ENCODE measurements at places on chromosomes 6 and 20. TPM values are rescaled to one million over a fixed set of nuclear protein-coding genes. Genes with fewer than 3 reads are reported as not detected.

DNA sequence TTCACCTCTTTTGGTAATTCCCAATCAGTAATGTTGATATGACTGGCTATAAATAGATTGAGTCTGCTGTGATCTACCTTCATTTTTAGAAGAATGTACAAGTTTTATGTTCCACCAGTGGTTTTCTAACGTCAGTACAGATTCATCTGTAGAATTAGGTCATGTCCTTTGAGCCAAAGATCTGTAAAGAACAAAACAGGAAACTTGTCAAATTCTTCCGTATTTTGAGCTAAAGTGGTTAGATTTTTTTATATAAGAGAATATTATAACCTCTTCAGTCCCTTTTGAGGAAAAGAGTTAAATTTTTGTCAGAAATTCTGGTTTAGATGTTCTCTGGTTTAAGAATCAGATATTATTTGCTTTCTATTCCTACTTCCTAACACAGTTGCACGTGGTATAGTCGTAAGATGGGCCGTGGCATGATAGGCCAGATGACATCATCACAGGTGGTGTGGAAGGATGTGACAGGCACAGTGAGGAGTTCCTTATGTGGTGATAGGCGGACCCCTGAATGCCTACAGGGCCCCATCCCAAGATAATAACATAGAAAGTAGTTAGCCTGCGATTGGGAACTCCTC lies 62.3 kb downstream of the SNX9 start:
- no peak overlapping the region for H3K4me3 ChIP-seq
- no peak for DNase-seq
- H3K36me3 ChIP-seq: peaks cover 4% of the 10 kb centered on the region
- no peak overlapping the region for H3K27ac ChIP-seq
- H3K4me1 ChIP-seq: no peaks in the 10 kb centered on the region
- H3K27me3 ChIP-seq: no peaks in the 10 kb centered on the region

GRCh38 chr6:154606457-154606856 lies 96.0 kb upstream of the CNKSR3 start:
- no peaks in the 10 kb centered on the region for H3K36me3 ChIP-seq
- H3K27me3 ChIP-seq: no peaks in the 10 kb centered on the region
- no peak overlapping the region for H3K4me3 ChIP-seq

- no peaks in the 10 kb centered on the region for H3K27me3 ChIP-seq
- H3K27ac ChIP-seq: no peak overlapping the region
- no peaks in the 10 kb centered on the region for H3K4me1 ChIP-seq
- H3K36me3 ChIP-seq: no peaks in the 10 kb centered on the region
- DNase-seq: no peak
Measured at GRCh38 chr20:20608641-20609040, 103.8 kb downstream of the RALGAPA2 start.

The DSN1 gene
- 7.1 TPM for total RNA-seq

DNA sequence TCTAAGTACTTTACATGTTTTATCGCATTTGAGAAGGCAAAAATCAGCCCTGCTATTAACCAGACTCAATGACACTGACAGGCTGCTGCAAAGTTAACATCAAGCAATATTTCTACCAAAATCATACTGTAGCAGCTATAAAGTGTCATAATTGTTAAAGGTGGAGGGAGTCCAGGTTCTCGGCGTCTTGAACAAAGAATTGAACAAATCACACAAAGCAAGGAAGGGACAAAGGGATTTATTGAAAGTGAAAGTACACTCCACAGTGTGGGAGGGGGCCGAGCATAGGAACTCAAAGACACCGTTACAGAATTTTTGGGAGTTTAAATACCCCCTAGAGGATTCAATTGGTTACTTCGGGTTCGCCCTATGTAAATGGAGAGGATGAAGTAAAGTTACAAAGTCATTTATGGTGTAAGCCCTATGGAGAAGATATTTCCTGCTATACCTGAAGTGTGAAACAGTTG lies 12.9 kb upstream of the ZNF391 start:
- no peak overlapping the region for H3K27ac ChIP-seq
- no peaks in the 10 kb centered on the region for H3K27me3 ChIP-seq
- H3K36me3 ChIP-seq: no peaks in the 10 kb centered on the region
- peak overlapping the region; percentile 90 for H3K4me3 ChIP-seq

GRCh38 chr6:163731215-163732013 lies 316.9 kb downstream of the QKI start:
- H3K36me3 ChIP-seq: no peaks in the 10 kb centered on the region
- no peaks in the 10 kb centered on the region for H3K4me1 ChIP-seq
- H3K4me3 ChIP-seq: no peak overlapping the region

- H3K4me3 ChIP-seq: no peak overlapping the region
- no peaks in the 10 kb centered on the region for H3K36me3 ChIP-seq
- no peak overlapping the region for H3K27ac ChIP-seq
- no peaks in the 10 kb centered on the region for H3K27me3 ChIP-seq
- no peak for DNase-seq
Measured at GRCh38 chr6:7112741-7113313, 5.1 kb downstream of the RREB1 start.

- no peaks in the 10 kb centered on the region for H3K27me3 ChIP-seq
Measured at GRCh38 chr6:62039605-62040004, 246.4 kb downstream of the KHDRBS2 start.

- H3K4me1 ChIP-seq: no peaks in the 10 kb centered on the region
- no peak overlapping the region for H3K4me3 ChIP-seq
- no peak for DNase-seq
- H3K27ac ChIP-seq: no peak overlapping the region
Measured at GRCh38 chr6:96795481-96795880, 41.8 kb downstream of the GPR63 start.

DNA sequence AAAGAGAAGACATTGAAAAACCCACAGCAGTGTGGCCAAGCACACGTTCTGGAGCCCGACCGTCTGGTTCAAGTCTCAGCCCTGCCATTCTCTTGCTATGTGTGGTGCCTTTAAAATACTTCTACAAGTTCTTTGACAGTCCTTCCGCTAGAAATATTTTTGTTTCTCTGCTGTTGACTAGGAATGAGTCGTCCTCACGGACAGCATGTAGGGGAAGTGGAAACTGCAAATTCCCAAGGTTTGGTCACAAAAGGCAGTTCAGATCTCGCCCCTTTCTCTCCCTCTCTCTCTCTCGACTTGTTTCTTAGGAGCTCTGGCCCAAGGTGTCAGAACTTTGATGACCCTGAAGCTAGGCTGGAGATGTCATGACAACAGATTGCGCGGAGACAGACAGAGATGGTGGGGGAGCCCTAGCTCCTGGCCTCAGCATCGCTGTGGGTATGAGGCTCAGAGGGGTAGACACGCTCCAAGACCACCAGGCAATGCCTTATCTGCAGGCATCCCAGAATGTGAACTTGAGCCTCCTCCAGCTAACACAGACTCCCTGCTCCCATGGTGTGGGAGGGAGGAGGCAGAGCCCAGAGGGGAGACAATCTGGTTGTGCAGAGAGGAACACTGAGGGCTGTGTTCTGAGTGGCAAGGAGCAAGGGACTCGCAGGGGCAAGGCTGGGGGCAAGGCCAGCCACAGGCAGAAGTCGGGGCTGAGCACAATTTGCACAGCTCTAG lies 368.9 kb upstream of the SULF2 start:
- H3K27me3 ChIP-seq: no peaks in the 10 kb centered on the region
- H3K36me3 ChIP-seq: no peaks in the 10 kb centered on the region
- H3K27ac ChIP-seq: no peak overlapping the region
- no peak for DNase-seq
- H3K4me3 ChIP-seq: no peak overlapping the region

- H3K27me3 ChIP-seq: no peaks in the 10 kb centered on the region
- H3K4me1 ChIP-seq: no peaks in the 10 kb centered on the region
- no peak overlapping the region for H3K4me3 ChIP-seq
- H3K27ac ChIP-seq: no peak overlapping the region
Measured at GRCh38 chr6:26230351-26230750, 134.6 kb upstream of the BTN3A2 start.

The FGD2 gene
- 33.9 TPM for total RNA-seq

GRCh38 chr20:33030569-33030968 lies 879 bp upstream of the BPIFB6 start:
- no peak overlapping the region for H3K4me3 ChIP-seq
- no peaks in the 10 kb centered on the region for H3K4me1 ChIP-seq
- H3K27ac ChIP-seq: no peak overlapping the region
- no peak for DNase-seq
- H3K36me3 ChIP-seq: no peaks in the 10 kb centered on the region

DNA sequence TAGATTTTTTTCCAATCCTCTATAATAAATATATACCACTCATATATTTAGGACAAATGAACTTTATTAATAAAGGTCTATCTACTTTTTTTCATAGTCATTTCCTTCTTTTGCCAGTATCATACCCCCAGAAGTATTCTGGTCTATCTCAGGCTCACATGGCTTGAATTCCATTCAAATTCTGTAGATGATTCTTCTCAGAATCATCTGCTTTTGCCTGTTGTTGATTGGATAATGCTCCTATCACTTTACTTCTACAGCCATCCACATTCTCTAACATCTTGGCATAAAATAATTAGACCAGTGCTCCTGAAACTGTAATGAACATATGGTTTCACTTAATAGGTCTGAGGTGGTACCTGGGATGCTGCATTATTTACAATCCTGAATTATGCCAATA lies 121.2 kb downstream of the GFRAL start:
- no peaks in the 10 kb centered on the region for H3K36me3 ChIP-seq
- no peaks in the 10 kb centered on the region for H3K4me1 ChIP-seq
- DNase-seq: no peak
- H3K27me3 ChIP-seq: no peaks in the 10 kb centered on the region
- no peak overlapping the region for H3K4me3 ChIP-seq
- no peak overlapping the region for H3K27ac ChIP-seq

DNA sequence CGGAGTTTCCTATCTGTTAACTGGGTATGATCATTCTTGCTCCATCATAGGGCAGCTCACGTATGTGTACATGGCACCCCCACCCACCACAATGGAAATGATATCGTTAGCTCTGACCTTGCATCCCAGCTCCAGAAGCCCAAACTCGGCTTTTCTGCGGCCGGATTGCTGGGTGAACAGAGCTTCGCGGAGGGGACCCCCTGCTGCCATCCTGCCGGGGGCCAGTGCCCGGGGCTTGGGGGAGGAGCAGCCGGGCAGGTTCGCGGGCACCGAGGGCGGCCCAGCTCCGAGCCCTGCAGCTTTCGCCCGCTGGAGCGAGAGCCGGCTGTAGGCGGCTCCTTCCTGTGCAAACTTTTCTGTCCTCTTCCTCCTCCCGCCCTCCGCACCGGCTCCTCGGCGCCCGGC lies 24.9 kb upstream of the FUCA2 start:
- H3K36me3 ChIP-seq: no peaks in the 10 kb centered on the region
- H3K4me1 ChIP-seq: no peaks in the 10 kb centered on the region
- peak; percentile 85 for DNase-seq
- H3K27ac ChIP-seq: peak overlapping the region; percentile 16
- no peaks in the 10 kb centered on the region for H3K27me3 ChIP-seq

The OPRL1 gene
- 2.9 TPM for total RNA-seq

- H3K4me3 ChIP-seq: no peak overlapping the region
- no peaks in the 10 kb centered on the region for H3K36me3 ChIP-seq
- H3K27ac ChIP-seq: no peak overlapping the region
- H3K27me3 ChIP-seq: no peaks in the 10 kb centered on the region
- no peak for DNase-seq
- no peaks in the 10 kb centered on the region for H3K4me1 ChIP-seq
Measured at GRCh38 chr6:53938810-53939209, 144.0 kb downstream of the LRRC1 start.

DNA sequence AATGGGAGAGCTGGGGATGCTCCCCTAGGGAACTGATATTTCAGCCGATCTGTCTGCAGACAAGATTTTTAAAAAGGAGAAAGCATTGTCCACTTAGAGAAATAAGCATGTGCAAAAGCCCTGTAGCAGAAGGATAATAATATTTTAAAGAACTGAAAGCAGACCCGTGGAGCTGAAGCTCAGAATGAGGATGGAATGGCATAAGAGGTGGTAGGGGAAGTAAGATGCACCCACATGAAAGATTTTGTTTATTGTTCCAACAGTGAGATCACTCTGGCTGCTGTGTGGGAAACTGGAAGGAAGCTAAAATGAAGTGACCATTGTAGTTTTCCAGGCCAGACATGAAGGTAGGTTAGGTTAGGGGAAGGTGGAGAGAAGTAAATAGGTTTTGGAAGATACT lies 266.4 kb upstream of the PRDM1 start:
- DNase-seq: no peak
- no peaks in the 10 kb centered on the region for H3K27me3 ChIP-seq
- no peaks in the 10 kb centered on the region for H3K4me1 ChIP-seq

GRCh38 chr20:58021481-58021880 lies 207.0 kb downstream of the ANKRD60 start:
- H3K27me3 ChIP-seq: no peaks in the 10 kb centered on the region
- no peak overlapping the region for H3K27ac ChIP-seq
- H3K4me3 ChIP-seq: no peak overlapping the region
- H3K4me1 ChIP-seq: no peaks in the 10 kb centered on the region
- H3K36me3 ChIP-seq: no peaks in the 10 kb centered on the region

DNA sequence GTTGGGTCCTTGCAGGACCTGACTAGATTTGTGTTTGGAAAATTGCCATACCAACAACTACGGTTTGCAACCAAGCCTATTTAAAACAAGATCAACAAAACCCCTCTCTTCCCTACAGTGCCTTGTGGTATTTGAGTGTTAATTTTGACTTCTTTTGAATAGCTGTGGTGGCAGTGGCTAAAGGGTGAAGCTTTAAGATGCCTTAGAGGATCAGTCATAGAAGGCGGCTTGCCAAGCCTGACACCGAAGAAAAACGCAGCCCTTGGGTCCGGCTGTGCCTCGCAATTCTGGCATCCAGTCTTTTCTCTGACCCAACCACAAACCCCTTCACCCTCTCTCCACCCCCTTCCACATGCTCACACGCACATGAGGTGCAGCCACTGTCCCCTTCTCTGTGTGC lies 32.6 kb downstream of the BMP6 start:
- no peak overlapping the region for H3K4me3 ChIP-seq
- H3K36me3 ChIP-seq: no peaks in the 10 kb centered on the region
- no peak overlapping the region for H3K27ac ChIP-seq
- peak; percentile 52 for DNase-seq
- no peaks in the 10 kb centered on the region for H3K4me1 ChIP-seq

The XKR7 gene
- not detected for total RNA-seq

- no peak overlapping the region for H3K27ac ChIP-seq
- peak; percentile 57 for DNase-seq
- no peak overlapping the region for H3K4me3 ChIP-seq
- H3K27me3 ChIP-seq: no peaks in the 10 kb centered on the region
- H3K4me1 ChIP-seq: no peaks in the 10 kb centered on the region
- no peaks in the 10 kb centered on the region for H3K36me3 ChIP-seq
Measured at GRCh38 chr6:106084106-106084988, 1.8 kb upstream of the PRDM1 start.

GRCh38 chr20:22264917-22265316 lies 319.5 kb downstream of the FOXA2 start:
- DNase-seq: no peak
- H3K4me3 ChIP-seq: no peak overlapping the region
- no peaks in the 10 kb centered on the region for H3K36me3 ChIP-seq
- no peaks in the 10 kb centered on the region for H3K27me3 ChIP-seq
- H3K27ac ChIP-seq: no peak overlapping the region
- no peaks in the 10 kb centered on the region for H3K4me1 ChIP-seq

DNA sequence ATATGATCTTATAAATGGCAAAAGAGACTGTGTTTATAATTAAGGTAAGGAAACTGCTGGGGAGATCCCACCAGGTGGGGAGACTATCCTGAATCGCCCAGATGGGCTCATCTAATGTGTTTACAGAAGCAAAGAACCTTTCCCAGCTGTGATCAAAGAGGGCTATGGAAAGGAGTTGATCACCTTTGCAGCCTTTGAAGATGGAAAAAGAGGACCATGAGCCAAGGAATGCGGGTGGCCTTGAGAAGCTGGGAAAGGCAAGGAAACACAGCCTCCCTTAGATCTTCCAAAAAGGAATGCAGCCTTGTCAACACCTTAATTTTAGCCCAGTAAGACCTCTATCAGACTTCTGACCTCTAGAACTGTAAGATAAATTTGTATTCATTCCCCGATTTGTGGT lies 66.5 kb upstream of the ADGRG6 start:
- no peak overlapping the region for H3K4me3 ChIP-seq
- no peaks in the 10 kb centered on the region for H3K27me3 ChIP-seq
- no peak overlapping the region for H3K27ac ChIP-seq
- H3K36me3 ChIP-seq: no peaks in the 10 kb centered on the region
- H3K4me1 ChIP-seq: no peaks in the 10 kb centered on the region
- DNase-seq: no peak

The BPIFB1 gene
- total RNA-seq: not detected

Measured in aorta (tissue), 5 donors.